Dorsolateral prefrontal cortex (tissue), 122 donors: ENCODE measurements at places on chromosomes 6 and 20.

GRCh38 chr20:34043025-34043424, 49.3 kb downstream of the RALY start:
- no peak for DNase-seq

DNA sequence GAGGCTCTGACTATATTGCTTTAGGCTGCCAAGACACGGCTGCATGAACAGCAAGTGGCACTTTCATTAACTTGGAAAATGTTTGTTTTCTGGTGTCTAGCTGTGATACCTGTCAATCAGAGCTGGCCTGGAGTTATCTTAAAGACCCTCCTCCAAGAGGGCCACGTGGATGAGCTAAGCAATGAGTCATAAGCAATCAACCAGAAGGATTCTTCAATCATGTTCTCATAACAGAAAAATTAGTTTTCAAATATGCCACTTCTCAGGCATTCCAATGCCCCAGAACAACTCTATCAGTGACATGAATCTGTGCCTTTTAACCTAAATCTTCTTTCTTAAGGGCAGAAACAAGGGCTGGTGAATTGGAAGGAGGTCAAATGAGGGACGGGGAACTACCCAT, 283.0 kb downstream of the HTR1B start:
- DNase-seq: no peak

- no peak for DNase-seq
These were observed 81.2 kb downstream of the NFATC2 start for GRCh38 chr20:51461306-51461705.

- DNase-seq: no peak
These were observed 16.0 kb downstream of the BCAS4 start for GRCh38 chr20:50810842-50811241.

- DNase-seq: no peak
These were observed 75.3 kb downstream of the TCP11 start for GRCh38 chr6:35065870-35066269.

GRCh38 chr20:10502098-10502526, 67.0 kb downstream of the SLX4IP start:
- no peak for DNase-seq

DNA sequence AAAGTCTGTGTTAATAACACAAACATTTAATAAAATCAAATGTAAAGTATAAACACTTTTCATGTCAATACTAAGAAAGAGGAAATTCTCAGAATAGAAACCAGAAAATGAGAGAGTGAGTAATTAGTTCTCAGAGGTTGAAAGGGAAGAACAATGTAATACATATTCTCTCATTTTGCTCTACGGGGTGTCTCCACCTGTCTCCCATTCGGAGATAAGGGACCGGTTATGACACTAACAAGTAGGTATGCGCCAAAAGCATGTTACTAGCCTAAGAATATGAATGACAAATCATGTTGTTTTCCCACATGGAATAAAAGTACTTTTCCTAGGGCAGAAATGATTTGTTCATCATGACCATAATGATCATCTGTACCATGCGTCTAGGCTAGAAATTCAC, 35.6 kb upstream of the PRELID3B start:
- no peak for DNase-seq

GRCh38 chr6:38182426-38182825, 362.9 kb downstream of the ZFAND3 start:
- DNase-seq: peak; percentile 24

GRCh38 chr6:6788394-6789032, 200.0 kb downstream of the LY86 start:
- no peak for DNase-seq

DNA sequence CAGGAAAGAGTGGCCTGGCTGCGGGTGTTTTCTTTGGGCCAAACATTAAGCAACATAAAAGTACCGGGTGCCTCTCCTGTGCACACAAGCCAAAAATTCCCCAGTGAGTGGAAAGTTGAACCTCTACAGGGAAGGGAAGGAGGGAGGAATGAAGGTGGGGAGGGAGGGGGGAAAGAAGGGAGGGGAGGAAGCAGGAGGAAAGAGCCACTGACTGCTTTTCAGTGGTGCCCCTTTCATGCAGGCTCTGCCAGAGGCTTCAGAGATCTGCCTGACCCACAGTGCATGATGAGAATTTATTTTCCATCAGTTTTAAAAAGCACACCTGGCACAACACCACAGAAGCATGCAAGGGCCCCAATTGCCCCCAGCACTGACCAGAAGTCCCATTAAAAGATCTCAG, 27.5 kb upstream of the AVP start:
- DNase-seq: no peak

DNA sequence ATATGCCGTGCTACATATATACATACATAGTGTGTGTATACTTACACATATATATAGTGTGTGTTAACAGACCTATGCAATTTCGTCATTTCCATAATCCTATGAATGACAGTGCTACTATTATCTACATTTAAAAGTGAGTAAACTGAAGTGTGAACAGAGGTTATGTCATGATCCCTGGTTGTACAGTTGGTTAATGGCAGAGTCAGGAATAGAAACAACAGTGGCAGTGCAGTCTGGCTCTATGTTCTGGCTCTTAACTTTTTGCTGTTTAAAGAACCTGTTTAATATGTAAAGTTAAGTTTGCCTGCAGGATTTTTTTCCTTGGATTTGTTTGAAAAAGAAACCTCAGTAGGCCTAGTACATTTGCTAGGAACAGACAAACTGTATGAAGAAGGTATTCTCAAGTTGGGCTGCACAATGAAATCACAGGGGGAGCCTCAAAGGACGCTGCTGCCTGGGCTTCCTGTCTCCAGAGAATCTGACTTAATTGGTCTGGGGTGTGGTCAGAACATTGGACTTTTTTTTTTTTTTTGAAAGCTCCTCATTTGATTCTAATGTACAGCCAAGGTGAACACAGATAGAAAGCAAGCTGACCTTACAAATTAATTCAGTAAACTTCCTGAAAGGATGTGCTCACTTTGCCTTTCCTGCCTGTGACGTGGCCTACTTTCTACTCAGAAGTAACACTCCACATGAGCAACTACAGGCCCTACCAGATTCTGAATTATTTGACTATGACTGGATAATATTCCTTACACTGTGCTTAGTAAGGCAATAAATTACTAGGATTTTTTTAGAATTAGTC, 29.4 kb downstream of the PLCB1 start:
- DNase-seq: no peak

GRCh38 chr20:38872036-38872435, 54.2 kb upstream of the FAM83D start:
- DNase-seq: no peak
